ENCODE measurements at places on chromosomes 5 and 9.

DNA sequence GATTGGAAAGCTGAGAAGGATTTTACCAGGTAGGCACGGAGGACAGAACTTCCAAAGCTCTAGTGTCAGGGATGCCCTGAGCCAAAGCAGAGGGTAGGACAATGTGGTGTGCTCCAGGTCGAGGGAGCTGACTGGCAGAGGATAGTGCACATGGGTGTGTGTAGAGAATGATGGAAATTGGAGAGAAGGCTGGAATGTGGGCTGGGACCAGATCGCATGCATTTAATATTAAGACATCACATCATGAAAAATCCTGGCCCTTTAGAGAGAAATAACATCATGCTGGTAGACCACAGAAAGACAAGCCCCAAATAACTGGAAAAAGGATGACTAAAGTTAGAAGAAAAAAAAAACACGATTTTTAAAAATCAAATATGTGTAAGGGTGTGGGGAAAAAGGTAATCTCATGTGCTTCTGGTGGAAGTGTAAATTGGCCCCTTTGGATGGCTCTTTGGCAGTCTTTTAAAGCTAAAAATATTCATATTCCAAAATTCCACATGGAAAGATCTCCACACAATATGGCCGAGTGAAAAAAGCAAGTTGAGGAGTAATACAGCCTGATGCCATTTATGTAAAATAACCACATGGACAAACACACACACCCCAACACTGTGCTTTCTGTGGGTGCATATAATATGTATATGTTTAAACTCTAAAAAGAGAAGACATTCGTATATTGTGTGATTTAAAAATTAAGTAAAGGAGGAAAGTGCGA lies 67.0 kb upstream of the TGFBR1 start:
- no peak for DNase-seq

GRCh38 chr9:92432350-92432749 lies 8.1 kb upstream of the OMD start:
- no peak for DNase-seq

GRCh38 chr9:5800969-5801738 lies 31.8 kb downstream of the ERMP1 start:
- DNase-seq = no peak

DNA sequence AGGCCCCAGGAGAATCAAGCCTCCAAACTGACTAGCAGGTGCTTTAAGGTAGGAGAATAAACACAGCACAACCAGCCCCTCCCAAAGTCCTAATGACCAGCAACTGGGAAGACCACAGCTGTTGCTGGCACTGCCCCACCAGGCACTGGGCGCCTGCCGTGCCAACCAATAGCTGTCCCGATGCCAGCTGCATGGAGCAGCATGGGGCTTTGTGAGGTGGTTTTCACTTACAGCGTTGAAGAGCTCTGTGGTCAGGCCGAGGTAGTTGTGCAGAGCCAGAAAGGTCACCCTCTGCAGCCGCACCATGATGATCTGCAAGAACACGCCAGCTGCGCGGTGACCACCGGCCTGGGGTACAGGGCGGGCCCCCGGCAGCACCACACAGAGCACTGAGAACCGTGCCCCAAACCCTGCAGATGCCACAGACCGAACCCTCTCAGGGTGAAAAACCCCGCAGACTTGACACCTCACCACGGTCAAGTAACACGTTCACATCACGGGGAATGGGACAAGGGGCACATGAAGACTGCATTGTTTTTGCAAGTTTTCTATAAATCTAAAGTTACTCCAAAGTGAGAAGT lies 28.7 kb downstream of the PNPLA7 start:
- DNase-seq = no peak

- no peak for DNase-seq
Observed at GRCh38 chr9:98154678-98155077, 35.7 kb upstream of the TRIM14 start.

DNA sequence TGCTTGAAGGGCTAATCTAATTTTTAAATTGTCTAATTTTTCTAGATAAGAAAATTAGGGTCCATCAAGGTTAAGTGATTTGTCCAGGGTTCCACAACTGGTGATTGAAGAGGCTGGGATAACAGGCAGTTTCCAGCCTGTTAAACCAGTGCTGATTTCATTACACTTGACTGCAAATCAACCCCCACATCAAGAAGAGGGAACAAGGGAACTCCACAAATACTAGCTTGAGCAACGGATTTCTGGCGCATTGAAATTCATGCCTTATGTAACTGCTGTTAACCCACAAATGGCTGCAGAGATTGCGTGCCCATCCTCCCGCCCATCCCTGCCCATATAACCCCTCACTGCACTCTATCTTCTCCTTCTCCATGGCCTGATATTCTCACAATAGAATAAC lies 10.0 kb downstream of the PLPPR1 start:
- DNase-seq = no peak

- no peak for DNase-seq
Observed at GRCh38 chr9:33932078-33932807, 115.3 kb downstream of the UBE2R2 start.

GRCh38 chr9:96015876-96016686 lies 140.6 kb downstream of the ERCC6L2 start:
- DNase-seq = no peak

- DNase-seq = no peak
Observed at GRCh38 chr5:174649391-174649790, 75.0 kb upstream of the MSX2 start.

- no peak for DNase-seq
Observed at GRCh38 chr5:171624396-171624795, 161.2 kb upstream of the SMIM23 start.

Measured in SHP77 (cell line).